Pancreas (tissue), 10 donors: ENCODE measurements at places on chromosomes 13 and 19. TPM values are rescaled to one million over a fixed set of nuclear protein-coding genes. Genes with fewer than 3 reads are reported as not detected.
A peak's percentile ranks its signal among the peaks of the same experiment; 100 is the strongest.

CEACAM21 gene
- 1.2 TPM for polyA plus RNA-seq

- DNase-seq = no peak
These were observed 3.8 kb downstream of the CD22 start for GRCh38 chr19:35332817-35333216.

- DNase-seq = no peak
These were observed 137.5 kb downstream of the SLITRK6 start for GRCh38 chr13:85661675-85662074.

- DNase-seq = peak; percentile 63
These were observed at the start of gene CCDC169 for GRCh38 chr13:36297366-36298338. Gene CCDC169 (minus strand): TSS chr13:36297814. CDS start chr13:36297719, 95 bp downstream.

- DNase-seq = no peak
These were observed 13.9 kb downstream of the RABAC1 start for GRCh38 chr19:41945135-41945766.
